ENCODE measurements at places on chromosomes 5 and 9.

DNA sequence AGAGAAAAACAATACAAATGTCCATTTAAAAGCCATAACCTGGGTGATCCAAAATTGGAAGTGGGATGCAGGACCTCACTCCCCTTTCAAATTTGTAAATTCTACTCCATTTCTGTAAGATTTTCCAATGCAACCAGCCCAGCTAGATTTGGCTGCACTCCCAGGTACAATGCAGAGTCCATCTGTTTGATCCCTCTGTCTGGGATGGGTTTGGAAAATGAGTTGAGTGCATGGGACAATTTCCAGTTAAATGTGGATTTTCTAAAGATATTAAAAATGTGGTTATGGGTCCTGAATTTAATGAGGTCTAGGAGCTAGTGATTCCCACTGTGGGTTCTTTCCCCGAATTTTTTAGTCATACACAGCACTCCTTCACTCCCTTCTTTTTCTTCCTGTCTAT is 104.0 kb upstream of the ATP10B start:
- no peak for DNase-seq

- DNase-seq, result peak; percentile 80
Measured at GRCh38 chr9:86660146-86660943, 287.0 kb downstream of the GAS1 start.

DNA sequence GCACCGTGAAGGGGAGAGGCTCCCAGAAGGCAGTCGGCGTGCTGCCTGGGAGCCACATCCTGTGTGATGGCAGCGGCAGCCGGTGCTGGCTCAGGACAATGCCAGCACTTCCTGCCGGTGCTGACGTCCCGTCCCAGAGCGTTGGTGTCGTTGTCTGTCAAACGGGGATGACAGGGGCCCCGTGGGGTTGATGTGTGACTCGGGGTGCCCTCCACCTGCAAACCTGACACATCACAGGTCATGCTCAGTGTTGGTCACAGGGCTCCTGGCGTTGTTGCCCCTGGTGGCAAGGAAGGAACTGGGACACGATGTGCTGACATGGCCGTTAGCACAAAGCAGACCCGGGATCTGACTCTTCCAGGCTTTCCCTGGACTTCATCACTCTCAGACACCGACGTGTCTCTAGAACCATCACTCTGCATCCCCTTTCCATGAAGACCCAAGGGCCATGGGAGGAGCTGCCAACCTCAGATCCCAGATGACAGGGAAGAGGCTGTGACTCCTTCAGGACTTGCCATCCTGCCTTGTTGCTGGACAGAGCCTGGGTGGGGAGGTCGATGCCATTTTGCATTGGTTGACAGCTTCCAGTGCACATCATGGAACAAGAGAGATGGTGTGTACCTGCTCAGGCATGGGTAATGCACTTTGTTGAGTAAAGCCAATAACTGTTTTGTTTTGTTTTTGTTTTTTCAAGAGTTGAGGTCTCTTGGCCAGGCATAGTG is 21.5 kb downstream of the PLPP7 start:
- DNase-seq, result no peak

- DNase-seq, result no peak
Measured at GRCh38 chr5:2112173-2113025, 229.7 kb upstream of the IRX4 start.

GRCh38 chr5:132076983-132077382 is 3.4 kb downstream of the CSF2 start:
- DNase-seq, result no peak

GRCh38 chr5:75600535-75600934 is 10.7 kb upstream of the ANKDD1B start:
- no peak for DNase-seq

GRCh38 chr5:35436400-35437057 is 181.1 kb upstream of the SPEF2 start:
- peak; percentile 9 for DNase-seq

DNA sequence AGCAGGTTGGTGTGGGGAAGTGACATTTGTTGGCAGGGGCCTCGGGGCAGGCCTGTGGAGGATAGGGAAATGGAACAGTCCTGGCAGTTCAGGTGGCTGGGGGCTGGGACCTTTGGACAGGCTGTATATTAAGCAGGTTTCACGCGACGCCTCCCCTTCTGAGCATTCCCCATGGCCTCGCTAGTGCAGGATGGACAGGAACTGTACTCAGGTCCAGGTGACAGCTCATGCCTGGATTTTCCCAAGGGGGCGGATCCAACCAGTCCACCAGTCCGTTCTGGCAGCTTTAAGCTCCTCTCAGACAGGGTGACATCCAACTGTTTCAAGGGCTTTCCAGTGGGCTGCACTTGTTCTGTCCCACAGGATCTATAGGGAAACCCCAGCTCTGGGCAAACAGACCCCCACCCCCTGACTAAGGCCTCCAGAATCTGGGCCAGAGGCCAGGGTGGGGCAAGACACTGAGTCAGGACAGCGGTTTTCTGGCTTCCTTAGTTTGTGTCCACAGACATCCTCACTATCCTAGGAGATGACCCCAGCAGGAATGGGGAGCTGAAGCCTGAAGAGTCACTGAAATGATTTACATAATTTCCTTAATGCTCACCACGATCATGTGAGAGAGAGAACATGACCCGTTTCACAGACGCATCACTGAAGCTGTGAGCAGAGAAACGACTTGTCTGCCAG is 20.9 kb downstream of the CSF2 start:
- peak; percentile 97 for DNase-seq

DNA sequence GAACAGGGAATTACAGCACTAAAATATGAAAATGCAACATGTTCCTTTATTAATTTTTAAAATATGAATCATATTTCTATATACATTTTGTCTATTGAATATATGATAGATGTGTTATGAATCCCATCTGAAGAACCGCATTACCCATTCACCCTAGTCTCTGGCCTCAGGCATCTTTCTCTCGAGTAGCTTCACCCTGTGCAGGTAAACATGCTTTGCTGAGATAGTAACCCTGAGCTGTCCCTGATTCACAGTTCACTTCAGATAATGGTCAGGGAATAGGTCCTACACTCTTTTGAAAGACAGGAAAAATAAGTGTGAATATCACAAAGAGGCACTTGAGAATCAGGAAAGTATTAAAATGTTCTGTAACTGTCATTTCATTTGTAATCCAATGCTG is 766.8 kb downstream of the IRX1 start:
- DNase-seq, result no peak

DNA sequence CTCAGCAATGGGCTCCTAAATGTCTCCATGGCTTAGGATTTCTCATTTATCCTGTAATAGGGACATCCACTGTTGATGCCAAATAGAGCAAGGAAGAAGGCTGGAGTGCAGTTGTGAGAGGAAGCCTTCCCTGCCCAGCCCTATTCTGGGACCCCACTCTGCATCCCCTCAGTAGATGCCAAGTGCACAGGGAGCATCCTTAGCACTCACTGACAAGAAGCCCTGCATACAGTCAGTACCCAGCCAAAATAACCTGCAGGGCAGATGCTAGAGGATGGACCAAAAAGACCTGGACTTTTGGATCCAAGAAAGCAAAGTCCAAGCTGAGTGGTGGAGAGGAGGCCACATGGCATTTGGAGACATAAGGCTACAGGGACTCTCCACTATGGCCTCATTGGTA is 113.5 kb upstream of the SPOCK1 start:
- DNase-seq, result no peak

GRCh38 chr9:114400219-114400618 is 12.4 kb upstream of the AKNA start:
- no peak for DNase-seq

GRCh38 chr5:139701056-139701741 is 53.0 kb downstream of the CXXC5 start:
- DNase-seq, result no peak

DNA sequence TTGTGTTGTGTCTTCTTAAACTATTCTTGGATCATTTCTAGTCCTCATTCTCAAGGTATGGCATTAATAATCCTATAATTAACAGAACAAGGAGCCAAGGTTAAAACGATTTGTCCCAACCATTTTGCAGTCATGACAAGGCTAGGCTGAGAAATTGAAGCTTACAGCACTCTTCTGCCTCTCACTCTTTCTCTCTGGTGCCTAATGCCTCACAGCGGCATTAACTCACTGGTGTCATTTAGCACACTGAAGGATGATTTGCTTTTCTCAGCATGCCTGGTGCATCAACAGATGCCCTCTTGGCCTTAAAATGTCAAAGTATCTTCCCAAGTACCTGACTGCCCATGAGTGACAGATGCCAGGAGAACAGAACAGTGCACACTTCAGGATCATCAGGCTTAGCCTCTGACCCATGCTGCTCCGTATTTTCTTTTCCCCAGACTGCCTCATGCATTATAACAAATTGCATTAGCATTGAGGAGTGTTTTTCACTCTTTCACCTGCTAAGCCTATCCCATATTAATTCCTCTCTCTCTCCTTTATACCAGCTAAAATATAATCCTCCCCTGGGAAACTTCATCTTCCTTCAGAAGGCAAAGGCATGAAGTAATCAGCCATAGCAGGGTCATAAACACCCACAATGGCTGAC is 61.1 kb upstream of the SV2C start:
- DNase-seq, result no peak

DNA sequence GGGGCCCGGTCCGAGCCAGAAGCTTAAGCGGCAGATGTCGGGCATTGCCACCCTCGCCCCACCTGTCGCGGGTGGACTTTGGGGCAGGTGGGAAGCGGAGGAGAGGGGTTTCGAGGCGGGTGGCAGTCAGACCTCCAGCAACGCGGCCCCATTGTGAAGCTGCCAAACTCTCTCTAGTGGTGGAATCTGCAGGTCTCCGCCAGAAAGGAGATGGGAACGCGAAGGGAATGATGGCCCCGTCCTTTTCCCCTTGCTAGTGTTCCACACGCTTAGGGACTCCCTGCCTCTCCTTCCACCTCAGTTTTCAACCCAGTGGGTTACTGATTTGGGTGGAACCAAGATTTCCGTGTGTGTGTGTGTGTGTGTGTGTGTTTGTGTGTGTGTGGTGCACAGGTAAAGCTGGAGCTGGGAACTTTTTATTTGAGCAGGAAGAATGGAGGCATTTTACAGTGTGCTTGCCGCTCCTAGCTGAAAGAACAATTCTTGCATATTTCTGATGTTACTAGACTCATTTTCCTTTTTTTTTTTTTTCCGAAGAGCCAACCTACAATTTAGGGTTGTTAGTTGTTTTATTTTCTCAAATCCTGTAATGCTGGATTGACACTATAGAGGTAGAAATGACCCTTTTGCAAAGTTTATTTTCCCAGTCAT is 1.3 kb downstream of the MACIR start:
- peak; percentile 35 for DNase-seq

DNA sequence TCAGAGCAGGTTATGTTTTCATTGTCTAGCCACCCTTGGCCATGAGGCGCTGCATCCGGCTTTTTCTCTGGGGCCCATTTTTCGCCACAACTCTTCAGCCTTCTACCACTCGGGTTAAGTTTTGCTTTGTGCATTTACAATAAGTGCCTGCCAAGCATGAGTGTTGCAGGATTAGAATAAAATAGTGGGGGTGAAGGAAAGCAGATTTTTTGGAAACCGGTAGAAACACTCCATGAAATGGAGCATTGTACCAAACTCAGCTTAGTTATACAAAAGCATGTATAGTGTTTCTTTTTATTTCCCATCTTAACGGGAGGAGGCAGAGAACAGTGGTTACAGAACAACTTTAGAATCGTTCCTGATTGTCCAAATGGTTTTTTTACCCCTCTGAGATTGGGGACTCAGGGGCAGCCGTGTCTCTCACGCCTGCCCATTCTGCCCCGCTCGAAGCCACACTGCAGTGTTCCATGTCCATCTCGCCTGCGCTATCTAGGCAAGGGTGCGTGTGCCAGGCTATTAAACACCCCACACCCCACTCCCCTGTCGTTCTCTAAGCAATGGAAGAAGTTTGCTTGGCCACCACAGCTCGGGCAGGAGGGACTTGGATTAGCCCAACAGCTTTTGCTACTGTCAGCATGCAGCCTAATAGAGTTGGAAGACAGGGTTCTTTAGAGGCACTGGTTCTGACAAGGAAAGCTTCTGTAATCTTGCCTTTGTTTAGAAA is 268.8 kb upstream of the WWC1 start:
- no peak for DNase-seq

GRCh38 chr5:174223355-174223754 is 177.8 kb downstream of the NSG2 start:
- no peak for DNase-seq

DNA sequence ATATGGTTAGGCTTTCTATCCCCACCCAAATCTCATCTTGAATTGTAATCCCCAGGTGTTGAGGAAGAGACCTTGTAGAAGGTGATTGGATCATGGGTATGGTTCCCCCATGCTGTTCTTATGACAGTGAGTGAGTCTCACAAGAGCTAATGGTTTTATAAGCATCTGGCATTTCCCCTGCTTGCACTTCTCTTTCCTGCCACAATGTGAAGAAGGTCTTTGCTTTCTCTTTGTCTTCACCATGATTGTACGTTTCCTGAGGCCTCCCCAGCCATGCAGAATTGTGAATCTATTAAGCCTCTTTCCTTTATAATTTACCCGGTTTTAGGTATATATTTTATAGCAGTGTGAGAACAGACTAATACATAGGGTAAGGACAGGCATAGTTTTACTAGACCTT is 334.5 kb downstream of the TLR4 start:
- DNase-seq, result no peak

- no peak for DNase-seq
Measured at GRCh38 chr5:140220032-140220697, 45.2 kb downstream of the CYSTM1 start.

DNA sequence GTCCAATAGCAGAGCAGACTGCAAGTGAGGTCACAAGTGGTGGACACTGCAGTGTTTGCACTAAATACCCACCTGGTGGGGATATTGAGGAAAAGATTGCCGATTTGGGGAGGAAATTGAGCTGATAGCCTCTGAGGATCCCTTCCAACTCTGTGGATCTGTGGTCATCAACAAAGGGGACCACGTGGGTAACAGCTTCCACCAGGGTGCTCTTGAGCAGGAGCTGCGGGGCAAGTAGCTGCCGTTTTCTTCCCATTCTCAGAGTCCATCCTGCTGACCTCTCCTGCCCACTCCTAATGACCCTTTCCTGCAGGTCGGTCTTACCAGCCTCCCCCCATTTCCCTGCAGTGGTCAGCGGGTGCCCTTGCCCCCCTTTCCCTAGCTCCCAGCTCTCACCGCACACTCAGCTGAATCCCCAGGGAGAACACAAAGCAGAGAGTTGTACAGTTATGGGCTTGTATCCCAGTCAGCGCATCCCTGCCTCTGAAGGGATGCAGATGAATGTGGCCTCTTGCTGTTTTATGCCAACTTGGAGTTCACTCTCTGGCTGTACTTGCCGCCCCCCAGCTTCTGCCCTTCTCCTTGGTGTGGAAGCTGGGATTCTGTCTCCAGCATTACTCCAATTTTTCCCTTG is 18.0 kb downstream of the DAPK1 start:
- no peak for DNase-seq

DNA sequence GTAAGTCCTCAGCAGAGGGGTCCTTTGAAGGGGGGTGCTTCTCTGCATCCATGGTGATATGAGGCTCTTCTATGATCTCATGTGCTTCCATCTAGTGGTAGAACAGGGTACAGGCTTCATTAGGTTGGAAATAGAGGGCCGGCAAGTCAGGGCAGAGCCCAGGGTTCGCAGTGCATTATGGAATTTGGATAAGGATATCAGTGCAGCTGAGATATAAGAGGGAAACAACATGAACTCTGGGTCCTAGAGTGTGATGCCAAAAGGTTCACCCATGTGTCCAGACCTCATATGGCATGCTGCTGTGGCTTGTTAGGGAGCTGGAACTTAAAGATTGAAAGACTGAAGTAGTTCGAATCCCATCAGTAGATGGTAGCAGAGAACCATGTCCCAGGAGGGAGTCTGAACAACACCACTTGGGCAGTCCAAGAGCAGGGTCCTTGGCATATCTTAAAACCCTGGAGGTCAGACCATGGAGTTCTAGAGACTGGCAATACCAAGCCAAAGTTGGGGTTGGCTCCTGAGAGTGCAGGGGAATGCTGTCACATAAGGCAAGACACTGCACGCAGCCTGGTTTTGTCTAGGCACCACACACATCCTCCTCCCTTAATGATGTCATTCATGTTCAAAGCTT is 2.3 kb downstream of the FAM221B start:
- peak; percentile 68 for DNase-seq

All from brain microvascular endothelial cell (primary cell).